ENCODE measurements at places on chromosomes 6 and 20. TPM values are rescaled to one million over a fixed set of nuclear protein-coding genes. Genes with fewer than 3 reads are reported as not detected.

The ELOVL4 gene
- total RNA-seq = 5.8 TPM

The MUCL3 gene
- total RNA-seq = not detected

The COL21A1 gene
- not detected for total RNA-seq

The SCRT2 gene
- not detected for total RNA-seq

GRCh38 chr6:164099269-164099865 lies 684.8 kb downstream of the QKI start:
- DNase-seq = no peak

The FAM162B gene
- total RNA-seq = 10.2 TPM

- DNase-seq = no peak
These were observed 112.0 kb downstream of the DOK5 start for GRCh38 chr20:54587408-54587807.

The PDE10A gene
- total RNA-seq = 2.0 TPM

The PCIF1 gene
- total RNA-seq = 23.1 TPM

The SLC22A16 gene
- total RNA-seq = not detected

GRCh38 chr20:4573564-4574355 lies 147.9 kb upstream of the PRND start:
- peak; percentile 32 for DNase-seq

DNA sequence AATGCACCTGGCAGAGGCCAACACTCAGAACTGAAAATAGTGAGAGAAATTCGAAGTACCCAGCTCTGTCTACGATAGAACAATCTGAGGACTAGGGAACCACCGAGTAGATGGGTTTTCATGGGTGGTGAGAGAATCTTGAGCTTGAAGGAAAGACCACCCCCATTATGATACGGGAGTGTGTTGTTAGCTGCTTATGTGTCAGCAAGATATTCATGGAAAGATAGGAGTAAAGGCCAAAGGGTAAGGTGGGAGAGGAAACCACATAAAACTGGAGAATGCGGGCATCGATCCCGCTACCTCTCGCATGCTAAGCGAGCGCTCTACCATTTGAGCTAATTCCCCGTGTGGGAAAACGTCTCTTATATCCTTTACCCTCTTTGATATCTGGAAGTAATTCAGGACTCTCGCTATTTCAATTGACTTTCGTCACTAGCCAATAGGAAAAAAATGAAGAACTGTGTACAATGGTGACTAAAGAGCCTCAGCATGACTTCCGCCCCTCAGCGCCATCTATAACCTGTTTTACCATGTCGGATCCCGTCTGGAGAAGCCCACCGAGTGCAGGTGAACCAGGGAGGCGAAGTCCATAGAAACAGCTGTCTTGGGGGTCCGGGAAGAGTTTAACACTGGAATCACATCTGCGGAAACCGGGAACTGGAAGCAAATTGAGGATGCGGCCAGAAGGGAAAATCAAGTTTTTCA lies 25.0 kb upstream of the ABT1 start:
- peak; percentile 90 for DNase-seq

GRCh38 chr6:165662749-165663376 lies at the start of gene PDE10A:
PDE10A (minus strand) TSS chr6:165663241; CDS start chr6:165662811, 430 bp downstream.
- no peak for DNase-seq

GRCh38 chr6:155162682-155163081 lies 101.1 kb upstream of the CLDN20 start:
- DNase-seq = no peak

DNA sequence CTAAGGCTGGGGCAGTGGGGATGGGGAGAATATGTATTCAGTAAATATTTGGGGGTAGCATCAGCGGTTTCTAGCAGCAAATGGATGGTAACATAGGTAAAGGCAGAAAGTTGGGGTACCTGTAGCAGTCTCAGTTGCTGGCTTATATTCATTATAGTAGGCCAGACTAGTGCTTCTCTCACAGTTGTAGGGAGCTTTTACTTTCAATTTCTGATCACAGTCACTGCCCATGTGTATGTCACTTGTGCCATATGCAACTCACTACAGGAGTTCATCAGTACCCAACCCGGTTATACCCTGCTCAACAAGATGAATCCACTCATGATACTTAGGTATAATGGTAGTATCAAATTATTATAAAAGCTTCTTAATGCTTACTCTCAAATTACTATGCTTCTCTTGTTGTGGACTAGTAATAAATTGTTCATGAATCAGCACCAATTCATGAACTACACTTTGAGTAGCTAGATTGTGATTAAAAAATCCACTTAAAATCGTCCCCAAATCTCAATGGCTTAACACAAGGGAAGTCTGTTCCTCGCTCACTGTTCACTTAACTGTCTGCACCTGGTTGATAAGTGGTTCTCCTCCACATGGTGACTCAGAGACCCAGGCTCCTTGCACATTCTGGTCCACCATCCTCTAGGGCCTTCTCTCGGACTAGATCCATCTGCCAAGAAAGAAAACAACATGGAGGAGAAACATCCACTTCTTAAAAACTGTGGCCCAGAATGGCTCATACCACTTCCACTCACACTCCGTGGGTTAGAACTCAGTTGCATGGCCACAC lies 31.3 kb upstream of the MYLIP start:
- DNase-seq = no peak

DNA sequence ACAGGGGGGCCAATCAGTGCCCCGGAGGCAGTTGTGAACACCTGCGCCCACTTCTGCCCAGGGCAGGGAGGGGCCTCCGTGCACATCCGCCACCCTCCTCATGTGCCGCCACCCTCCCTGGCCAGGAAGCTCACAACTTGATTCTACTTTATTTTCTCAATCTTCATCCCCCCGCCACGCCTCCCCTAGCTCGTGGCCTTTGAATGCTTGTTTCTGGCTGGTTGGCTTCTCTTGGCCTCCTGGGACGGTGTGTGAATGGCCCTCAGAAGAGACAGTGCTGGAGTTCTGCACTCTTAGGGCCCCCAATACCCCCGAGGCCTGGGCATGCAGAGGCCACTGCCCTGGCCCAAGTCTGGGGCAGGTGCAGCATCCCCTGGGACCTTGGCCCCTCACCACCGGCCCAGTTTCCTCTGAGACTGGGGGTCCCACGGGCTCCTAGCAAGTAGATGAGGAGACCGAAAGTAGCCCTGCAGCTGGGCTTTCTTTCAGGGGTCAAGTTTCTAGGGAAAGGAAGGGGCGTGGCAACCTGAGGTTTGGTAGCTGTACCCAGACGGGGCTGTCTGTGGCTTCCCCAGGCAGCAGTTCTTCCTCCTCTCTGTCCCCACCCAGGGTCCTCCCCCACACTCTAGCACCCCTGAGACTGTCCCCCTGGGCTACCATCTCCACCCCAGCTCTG lies 1.3 kb downstream of the RGS19 start:
- DNase-seq = no peak

The SIRPB2 gene
- total RNA-seq = not detected

The TRAPPC3L gene
- total RNA-seq = 0.30 TPM

DNA sequence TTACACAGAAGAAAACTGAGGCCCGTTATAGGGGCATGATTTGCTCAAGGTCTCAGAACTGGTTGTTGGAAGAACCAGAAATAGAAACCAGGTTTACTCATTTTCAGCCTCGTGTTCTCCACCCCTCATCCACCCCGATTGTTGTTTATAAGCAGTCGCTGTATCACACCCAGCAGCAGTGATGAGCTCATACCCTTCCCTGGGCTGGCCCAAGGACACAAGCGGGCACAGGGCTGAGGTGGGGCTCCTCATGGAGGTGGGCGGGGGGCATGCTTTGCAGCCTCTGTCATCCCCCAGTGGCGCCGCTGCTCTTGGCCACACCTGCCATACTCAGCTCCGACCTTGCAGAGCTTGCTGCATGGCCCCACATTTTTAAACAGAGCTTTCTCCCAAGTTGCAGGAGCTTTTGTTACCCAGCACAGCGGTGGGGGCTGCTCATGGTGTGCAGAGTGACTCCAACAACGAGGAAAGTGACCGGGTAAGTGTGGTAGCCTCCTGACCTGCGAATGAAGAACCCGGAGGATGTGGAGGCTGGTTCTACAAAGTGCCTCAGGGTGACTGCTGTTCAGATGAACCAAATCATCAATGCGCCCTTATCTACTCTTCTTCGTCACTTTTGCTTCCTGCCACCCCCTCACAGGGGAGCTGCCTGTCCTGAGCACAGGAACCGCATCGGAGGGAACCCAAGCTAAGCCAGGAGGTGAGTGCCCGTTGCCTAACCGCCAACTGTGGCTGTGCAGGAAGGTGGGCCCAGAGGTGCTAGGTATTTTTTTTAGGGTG lies 43.6 kb upstream of the NKX2-2 start:
- no peak for DNase-seq
